CD4-positive, alpha-beta T cell treated with Interleukin-12 subunit alpha and Interleukin-12 subunit beta, for 1 hour (primary cell): ENCODE measurements at places on chromosomes 1 and 21.

- no peak for DNase-seq
Measured at GRCh38 chr1:218705391-218705790, 360.3 kb downstream of the TGFB2 start.

- DNase-seq = no peak
Measured at GRCh38 chr1:27561124-27561899, 42.6 kb downstream of the AHDC1 start.

DNA sequence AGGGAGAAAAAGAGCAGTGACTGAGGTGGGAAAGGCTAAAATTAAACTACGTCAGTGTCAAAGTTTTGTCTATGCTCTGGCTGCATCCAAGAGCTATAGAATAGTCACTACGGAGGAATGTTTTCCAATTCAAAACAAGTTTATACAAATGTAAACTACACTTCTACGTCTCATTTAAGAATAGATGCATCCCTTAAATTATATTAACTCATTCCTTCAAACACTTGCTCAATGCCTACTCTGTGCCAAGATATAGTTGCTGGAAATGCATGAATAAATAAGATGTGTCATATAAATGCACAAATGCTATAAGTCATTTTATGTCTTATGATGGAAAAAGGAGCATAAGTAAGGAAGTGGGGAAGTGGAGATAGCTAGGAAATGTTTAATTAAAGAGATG is 4.2 kb upstream of the COLGALT2 start:
- no peak for DNase-seq

DNA sequence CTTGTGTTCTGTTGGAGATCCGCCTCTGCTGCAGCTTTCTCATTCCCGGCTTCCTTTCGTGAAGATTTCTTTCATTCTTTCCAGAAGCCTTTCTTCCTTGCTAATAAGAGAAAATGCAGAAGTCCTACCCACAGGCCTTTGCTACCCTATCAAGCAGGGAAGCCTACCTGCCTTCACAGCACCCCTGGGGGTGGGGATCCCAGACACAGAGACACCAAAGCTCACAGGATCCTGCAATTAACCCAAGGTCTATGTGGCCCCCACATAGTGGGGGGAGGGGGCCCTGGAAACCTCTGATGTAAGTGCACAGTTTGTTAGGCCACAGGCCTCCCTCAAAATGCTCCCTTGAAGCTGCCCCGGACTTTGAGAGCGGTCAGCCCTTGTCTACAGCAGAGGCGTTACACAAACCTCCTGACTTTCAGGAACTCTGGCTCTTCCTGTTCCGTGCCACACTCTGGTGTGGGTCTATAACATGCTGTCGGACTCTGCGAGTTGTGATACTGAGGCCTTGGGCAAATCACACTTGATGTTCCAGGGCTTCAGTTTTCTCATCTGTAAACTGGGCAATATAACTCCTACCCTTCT is 31.2 kb downstream of the NKAIN1 start:
- no peak for DNase-seq

DNA sequence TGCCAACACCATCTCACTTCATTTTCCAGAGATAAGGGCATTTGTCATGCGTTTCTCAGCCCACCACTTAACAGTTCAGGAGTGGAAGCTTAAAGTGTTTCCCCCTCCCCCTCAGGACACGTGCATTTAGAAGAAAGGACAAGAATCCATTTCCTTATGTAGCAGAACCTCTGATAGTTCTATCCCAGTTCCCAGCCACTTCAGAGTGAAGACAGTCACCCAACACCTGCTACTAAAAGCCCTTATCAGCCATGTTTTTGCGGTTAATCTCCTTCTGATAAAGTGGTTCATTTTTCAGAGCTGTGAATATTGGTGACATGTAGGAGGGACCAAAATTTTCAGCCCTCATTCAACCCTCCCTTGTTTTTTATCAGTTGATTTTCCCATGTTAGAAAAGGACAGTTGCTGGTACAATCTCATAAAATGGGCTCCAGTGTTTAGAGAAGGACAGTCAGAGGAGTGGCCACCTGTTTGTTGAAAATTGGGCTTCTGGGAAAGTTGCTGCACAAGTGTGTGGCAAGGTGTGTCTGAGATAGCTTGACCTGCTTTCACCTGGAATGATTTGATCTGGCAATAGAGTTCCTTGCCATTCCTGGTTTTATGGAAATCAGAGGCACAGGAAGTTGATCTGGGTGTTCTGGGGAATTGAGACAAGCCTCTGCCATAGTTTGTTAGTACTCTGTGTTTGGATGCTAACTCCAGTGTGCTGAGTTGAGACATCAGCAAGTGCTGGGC is 114.0 kb downstream of the PPP1R12B start:
- no peak for DNase-seq

- DNase-seq = no peak
Measured at GRCh38 chr1:38424677-38425076, 378.1 kb upstream of the POU3F1 start.

DNA sequence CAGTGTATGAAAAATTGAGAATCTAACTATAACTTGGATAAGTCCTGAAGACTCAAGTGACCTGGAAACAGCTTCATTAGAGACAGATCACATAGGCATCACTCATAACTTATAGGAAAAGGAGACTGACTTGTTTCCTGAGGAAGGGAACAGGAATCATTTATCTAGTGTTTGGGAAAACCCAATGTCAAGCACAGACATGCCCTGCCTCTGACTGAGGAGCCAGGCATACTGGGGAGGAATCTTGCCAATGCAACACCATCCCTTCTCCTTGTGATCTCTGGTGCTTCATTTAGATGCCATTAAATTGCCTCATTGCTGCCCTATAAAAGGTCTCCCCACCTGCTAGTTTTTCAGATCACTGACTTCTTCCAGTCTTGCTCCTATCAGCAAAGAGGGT is 10.3 kb downstream of the LCE4A start:
- DNase-seq = no peak

DNA sequence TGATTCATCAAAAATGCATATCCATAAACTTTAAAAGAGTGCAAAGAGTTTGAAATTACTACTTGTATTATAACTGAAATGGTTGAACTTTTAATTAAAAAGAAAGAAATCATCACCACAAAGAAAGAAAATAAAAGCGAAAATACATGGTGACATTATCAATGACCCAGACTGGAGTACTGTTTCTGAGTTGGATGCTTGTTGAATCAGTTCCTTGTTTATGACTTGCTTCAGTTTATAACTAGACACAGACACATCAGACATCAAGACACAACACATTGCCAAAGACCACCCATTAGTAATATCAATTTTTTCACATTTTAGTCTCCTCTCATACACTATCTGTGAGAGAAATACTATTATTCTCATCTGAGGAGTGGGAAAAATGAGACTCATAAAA is 293.0 kb downstream of the MRPL39 start:
- DNase-seq = no peak

GRCh38 chr1:20873311-20873710 is 86.2 kb upstream of the HP1BP3 start:
- no peak for DNase-seq

- no peak for DNase-seq
Measured at GRCh38 chr21:45769294-45769693, 125.8 kb downstream of the PCBP3 start.

GRCh38 chr1:210800756-210801155 is 333.2 kb downstream of the KCNH1 start:
- DNase-seq = no peak

- no peak for DNase-seq
Measured at GRCh38 chr21:44987301-44987885, 47.6 kb downstream of the SLX9 start.

GRCh38 chr1:48196237-48196636 is 26.3 kb upstream of the SLC5A9 start:
- DNase-seq = no peak

GRCh38 chr21:16376673-16377072 is 646.9 kb downstream of the USP25 start:
- DNase-seq = no peak

GRCh38 chr1:197393105-197393504 is 125.1 kb downstream of the CRB1 start:
- no peak for DNase-seq

DNA sequence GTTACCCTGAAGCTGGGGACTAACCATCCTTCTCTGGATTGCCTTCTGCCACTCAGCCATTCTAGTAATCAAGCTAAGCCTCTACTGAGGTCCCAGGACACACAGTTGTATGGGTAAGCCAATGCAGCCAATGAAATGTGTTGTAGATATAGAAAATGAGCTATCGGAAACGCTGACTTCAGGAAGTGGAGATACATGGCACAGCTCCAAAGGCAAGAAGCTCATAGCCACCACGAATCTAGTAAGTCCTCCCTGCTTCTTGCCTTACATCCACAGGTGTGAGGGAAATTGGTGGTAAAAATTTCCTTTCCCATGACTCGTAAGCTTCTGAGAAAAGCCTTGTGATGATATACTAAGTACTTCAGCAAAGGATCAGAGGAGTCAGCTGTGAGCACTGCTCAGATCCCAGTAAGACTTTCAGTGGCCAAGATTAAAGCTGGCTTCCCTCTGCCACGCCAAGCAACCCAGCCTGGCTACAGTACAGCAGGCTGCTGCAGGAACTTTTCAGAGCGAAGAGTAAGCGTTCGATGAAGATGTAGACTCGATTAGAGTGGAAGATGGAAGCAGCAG is 117.7 kb downstream of the SIM2 start:
- DNase-seq = no peak

GRCh38 chr21:31342348-31342747 is 1.7 kb downstream of the TIAM1 start:
- DNase-seq = no peak

DNA sequence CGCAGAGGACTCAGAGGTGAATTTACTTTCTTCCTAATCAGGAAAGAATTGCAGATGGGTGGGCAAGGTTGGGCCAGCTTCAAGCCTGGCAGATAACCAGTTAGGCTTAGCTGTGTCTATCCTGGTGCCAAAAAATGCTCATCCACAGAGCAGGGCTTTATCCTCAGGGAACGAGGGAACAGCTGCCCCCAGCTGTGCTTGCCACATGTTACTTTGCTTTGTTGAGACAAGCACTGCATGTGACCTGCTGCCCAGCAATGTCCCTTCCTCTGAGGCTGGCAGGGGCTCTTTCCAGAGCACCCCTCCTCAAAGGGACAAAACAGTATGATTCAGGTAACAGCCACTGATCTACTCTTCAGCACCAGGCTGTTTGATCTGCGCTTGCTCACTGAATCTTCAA is 505.1 kb upstream of the USP24 start:
- DNase-seq = no peak

GRCh38 chr1:8024329-8024728 is 1.8 kb downstream of the ERRFI1 start:
- no peak for DNase-seq

DNA sequence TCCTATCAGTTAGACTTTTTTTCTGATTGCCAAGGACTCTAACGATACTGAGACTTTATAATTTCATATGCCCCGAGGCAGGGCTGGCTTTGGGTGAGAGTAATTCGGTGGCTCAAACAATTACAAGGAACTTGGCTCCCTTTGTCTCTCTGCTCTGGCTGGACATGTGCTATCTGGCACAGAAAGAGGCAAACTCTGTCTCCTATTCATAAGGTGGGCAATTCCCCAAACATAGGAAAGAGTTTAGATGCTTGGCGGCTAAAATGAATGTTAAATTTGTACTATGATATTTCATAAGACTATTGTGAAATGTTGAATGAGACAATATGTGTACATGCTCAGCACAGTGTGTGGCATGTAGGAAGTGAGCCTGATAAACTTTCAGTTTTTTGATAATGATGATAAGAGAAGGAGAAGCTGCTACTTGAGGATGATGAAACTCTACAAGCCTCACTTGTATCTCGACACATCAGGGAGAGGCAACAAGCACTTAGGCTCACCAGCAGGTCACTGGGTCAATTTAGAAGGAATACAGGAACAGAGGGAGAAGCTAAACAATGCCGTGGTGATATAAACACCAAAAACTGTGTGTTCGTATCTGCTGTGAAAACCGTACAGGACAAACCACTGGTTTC is 12.6 kb upstream of the NTPCR start:
- DNase-seq = no peak

- no peak for DNase-seq
Measured at GRCh38 chr1:42946120-42946898, 12.4 kb downstream of the SLC2A1 start.

- DNase-seq = no peak
Measured at GRCh38 chr1:111948209-111949171, 41.0 kb downstream of the KCND3 start.

GRCh38 chr1:31198150-31198549 is 41.5 kb downstream of the NKAIN1 start:
- DNase-seq = no peak

DNA sequence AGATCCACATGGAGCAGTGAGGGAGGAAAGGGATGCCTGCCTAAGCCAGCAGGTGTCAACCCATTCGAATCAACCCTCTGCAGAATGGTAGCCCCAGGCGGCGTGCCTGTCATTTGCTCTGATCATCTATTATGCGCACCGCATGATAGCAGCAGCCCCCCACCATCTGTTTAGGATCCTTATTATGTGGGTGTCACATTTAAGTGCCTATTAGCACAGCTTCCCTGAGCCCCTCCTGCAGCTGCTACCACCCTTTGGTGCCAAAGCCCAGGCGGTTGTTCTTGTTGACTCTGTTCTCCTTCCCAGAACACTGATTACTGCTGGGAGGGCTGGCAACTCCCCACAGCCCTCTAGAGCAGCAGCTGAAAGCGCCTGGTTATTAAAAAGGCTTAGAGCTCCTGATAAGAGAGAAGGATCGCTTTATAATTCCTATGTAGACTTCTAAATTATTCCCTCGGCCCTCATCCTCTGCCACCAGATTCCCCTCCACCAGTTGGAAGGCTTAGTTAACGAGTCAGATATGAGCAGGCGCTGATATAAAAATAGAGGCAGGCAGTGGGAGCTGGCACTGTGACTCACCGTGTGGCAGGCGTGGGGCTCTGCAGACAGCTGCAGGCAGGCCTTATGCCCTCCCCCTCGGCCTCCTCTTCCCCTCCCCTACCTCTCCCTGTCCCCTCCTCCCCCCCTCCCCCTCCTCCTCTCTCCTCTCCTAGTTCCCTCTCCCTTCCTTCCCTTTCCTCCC is 23.0 kb downstream of the ACTA1 start:
- no peak for DNase-seq

- DNase-seq = no peak
Measured at GRCh38 chr1:201737352-201738060, 91.5 kb upstream of the IPO9 start.

- peak; percentile 27 for DNase-seq
Measured at GRCh38 chr1:117364240-117364639, 3.0 kb upstream of the MAN1A2 start.

DNA sequence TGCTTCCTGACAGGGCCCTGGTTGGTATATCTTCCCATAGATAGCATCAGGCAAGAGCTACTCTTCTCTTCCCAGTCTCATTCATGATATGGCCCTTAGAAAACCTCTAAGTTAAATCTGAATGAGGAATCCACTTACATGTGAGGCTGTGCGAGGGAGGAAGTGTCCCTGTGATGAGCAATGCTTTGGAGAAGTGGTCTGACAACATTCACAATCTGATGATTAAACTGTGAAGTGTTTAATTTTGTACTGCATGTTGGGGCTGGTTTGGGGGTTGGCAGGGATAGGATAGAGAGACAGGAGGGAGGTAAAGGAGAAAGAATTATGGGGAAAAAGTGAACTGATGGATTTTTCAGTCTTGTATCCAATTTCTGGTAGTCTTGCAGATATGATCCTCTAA is 421.2 kb upstream of the DAB1 start:
- DNase-seq = no peak

- DNase-seq = peak; percentile 24
Measured at GRCh38 chr1:155261493-155261851, 688 bp downstream of the SCAMP3 start.

GRCh38 chr21:38950435-38951094 is 144.8 kb downstream of the ETS2 start:
- no peak for DNase-seq
